Chondrocyte (in vitro differentiated cells): ENCODE measurements at places on chromosomes 16 and 17.

DNA sequence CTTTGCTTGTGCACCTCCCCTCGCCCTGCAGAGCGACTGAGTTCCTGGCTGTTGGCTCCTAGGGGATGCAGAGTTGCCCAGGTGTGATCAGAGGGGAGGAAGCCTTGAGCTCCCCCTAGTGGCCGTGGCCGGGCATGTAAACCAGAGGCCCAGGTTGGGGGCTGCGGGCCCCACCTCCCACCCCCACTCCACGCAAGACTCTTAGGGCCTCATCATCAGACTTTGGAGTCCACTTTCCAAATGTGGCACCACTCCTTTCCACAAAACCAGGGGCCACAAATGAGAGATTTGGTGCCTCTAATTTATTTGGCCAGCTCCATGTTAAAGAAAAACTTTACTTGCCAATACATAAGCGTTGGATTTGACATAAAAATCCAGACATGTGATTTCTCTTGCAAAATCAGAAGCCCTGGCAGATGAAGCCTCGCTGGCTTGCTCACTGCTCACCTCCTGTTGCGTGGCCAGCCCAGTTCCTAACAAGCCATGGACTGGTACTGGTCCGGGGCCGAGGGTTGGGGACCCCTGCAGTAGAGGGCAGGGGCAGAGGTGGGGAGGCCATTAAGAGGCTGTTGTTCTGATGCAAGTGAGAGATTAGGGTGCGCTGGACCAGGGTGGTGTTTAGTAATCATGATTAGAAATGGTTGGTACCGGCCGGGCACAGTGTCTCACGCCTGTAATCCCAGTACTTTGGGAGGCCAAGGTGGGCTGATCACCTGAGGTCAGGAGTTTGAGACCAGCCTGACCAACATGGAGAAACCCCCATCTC lies 28.7 kb upstream of the GAS7 start:
- peak; percentile 67 for DNase-seq
- peaks cover 6% of the 10 kb centered on the region for H3K27me3 ChIP-seq
- no peaks in the 10 kb centered on the region for H3K4me1 ChIP-seq

- no peaks in the 10 kb centered on the region for H3K36me3 ChIP-seq
- peaks cover 2% of the 10 kb centered on the region for H3K27me3 ChIP-seq
- DNase-seq, result no peak
These were observed 801 bp downstream of the CHAD start for GRCh38 chr17:50467855-50468303.

DNA sequence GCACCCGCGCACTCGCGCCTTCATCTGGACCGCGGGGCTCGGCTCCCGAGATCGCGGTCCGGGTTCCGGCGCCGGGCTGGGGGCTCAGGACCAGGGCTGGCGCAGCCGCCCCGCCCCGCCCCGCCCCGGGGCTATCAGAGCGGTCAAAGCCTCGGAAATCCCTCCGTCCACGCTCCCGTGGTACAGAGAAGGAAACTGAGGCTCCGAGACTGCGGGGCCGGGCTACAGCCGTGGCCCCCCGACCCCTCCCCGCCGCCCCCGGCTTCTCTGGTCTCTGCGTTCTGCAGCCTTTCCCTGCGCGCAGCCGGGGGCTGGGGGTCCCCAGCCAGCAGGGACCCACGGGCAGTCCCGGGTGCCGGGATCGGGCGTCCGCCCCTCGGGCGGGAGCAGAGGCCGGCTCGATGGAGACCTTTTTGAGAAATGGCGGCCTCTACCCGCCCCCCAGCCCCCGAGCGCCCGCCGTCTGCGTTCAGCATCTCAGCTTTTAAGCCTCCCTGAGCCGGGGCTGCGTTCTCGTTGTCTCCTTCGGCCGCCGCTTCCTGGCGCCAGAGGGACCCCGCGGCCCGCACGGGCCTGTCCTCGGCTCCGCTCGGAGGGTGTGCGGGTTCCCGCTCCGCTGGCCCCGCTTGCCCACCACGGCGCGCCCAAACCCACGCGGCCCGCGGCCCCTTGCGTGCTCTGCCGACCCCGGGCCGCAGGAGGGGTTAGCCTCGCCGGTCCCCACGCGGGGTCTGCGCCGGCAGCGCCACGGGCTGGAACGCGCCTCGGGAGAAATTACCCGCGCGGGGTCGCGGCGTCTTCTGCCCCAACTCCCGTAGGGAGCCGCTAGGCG lies 1.5 kb upstream of the NPTX1 start:
- H3K4me3 ChIP-seq, result no peak overlapping the region
- H3K36me3 ChIP-seq, result no peaks in the 10 kb centered on the region
- H3K4me1 ChIP-seq, result peaks cover 16% of the 10 kb centered on the region

DNA sequence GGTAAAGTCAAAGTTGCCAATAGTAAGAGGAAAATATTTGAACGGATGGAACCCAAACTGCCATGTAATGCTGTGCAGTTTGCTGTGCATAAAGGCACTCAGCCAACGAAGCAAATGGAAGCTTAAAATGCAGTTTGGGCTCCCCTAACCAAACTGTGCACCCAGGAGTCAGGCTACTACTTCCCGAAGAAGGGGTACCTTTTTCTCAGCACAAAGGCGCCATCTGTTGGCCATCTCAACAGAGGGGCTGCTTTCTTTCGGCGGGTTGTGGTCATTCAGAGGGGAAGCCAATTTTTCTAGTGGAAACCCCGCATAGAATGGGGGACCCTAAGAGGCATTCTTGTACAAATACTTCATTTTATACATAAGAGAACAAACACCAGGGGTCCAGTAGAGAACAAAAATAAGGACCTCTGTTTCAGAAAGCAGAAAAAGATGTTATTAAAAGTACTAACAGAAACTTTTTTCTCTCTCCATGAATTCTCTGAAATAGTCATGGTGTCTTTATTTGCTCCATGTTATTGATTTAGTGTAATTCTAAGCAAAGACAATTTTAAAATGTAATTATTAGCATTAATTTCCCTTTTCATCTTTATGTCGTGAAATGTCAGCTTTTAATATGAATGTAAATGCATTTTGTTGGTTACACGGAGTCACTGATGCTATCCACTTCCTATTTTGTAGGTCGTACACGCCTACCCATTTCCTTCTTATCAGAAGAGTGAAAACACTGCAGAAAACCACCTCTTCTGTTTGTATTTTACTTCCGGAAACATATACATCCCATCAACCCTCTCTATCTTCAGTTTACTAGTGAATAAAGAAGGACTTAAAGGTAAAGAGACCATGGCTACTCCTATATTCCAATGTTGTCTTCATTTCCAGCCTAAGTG lies 453.3 kb downstream of the KCNJ2 start:
- no peaks in the 10 kb centered on the region for H3K27me3 ChIP-seq
- DNase-seq, result no peak
- H3K4me1 ChIP-seq, result peaks cover 10% of the 10 kb centered on the region
- H3K36me3 ChIP-seq, result no peaks in the 10 kb centered on the region
- no peak overlapping the region for H3K4me3 ChIP-seq

DNA sequence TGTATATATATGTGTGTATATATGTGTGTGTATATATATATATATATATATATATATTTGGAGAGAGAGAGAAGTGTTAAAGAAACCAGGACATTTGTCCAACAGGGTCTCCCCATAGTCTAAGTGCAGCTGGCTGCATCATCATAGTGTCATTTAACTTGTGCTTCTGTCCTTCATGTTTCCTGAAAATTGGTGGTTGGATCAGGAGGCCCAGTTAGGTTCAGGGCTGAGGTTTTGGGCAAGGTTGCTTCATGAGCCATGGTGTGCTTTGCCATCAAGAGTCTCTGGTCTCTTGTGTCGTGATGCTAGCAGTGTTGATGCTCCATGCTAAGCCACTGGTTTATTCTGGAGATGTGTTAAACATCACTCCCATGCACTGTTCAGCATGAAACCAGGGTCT lies 85.3 kb downstream of the C16orf95 start:
- peaks cover 5% of the 10 kb centered on the region for H3K36me3 ChIP-seq
- H3K4me1 ChIP-seq, result peaks cover 54% of the 10 kb centered on the region
- H3K4me3 ChIP-seq, result no peak overlapping the region
- no peaks in the 10 kb centered on the region for H3K27me3 ChIP-seq
- no peak overlapping the region for H3K27ac ChIP-seq
